AG04449 (cell line): ENCODE measurements at places on chromosomes 4 and X.

GRCh38 chrX:2967584-2967983 is 38.4 kb upstream of the ARSD start:
- DNase-seq: no peak

DNA sequence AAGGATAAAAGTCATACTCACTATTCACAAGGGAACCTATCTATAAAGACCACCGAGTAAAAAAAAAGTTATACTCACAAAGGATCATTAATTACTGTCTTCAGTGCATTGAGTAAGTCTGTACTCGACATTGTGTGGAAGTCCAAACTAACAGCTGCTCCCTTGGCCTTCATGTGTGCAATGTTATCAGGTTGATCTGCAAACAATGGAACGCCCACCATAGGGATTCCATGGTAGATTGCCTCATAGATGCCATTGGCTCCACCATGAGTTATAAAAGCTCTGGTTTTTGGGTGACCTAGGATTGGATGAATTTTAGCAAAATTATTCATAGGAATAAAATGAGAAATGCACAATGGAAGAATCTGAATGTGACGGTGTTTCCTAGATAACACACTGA is 10.6 kb downstream of the UGT2B4 start:
- DNase-seq: no peak

DNA sequence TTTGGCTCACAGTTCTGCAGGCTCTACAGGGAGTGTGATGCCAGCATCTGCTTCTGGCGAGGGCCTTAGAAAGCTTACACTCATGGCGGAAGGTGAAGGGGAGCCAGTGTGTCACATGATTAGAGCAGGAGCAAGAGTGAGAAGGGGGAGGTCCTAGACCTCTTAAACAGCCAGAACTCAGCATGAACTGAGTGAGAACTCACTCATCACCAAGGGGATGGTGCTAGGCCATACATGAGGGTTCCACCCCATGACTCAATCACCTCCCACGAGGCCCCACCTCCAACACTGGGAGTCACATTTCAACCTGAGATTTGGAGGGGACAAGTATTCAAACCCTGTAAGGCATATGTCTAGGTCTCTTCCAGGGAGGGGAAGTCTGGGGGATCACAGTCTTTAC is 33.4 kb downstream of the SPRY1 start:
- no peak for DNase-seq

- DNase-seq: no peak
These were observed 29.6 kb downstream of the KLF3 start for GRCh38 chr4:38693569-38693968.

GRCh38 chr4:16862697-16863096 is 35.7 kb downstream of the LDB2 start:
- no peak for DNase-seq

- no peak for DNase-seq
These were observed 318.6 kb downstream of the OPHN1 start for GRCh38 chrX:68114573-68115129.

DNA sequence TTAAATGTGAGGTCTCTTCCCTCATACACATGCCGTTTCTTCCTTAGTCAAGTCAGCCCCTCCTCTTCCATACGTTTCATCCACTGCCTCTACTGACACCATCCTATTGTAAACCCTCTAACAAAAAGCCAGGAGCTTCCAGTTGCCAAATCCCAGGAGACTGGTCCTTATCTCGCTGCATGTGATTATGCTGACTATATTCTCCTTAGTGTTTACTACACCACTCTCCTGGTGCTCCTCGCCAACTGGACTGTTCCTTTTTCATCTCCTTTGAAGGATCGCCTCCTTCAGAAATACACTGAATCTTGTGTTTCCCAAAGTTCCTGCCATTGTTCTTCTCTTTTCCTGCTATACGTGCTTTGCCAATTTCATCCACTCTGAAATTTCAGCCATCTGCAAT is 27.7 kb downstream of the MAML3 start:
- no peak for DNase-seq

DNA sequence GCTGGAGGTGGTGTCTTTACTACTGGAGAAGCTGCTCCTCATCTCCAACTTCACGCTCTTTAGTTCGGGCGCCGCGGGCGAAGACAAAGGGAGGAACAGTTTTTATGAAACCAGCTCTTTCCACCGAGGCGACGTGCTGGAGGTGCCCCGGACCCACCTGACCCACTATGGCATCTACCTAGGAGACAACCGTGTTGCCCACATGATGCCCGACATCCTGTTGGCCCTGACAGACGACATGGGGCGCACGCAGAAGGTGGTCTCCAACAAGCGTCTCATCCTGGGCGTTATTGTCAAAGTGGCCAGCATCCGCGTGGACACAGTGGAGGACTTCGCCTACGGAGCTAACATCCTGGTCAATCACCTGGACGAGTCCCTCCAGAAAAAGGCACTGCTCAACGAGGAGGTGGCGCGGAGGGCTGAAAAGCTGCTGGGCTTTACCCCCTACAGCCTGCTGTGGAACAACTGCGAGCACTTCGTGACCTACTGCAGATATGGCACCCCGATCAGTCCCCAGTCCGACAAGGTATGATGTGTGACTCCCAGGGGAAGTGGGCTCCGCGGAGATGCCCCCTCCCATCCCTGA is 634 bp downstream of the LRAT start:
- no peak for DNase-seq

DNA sequence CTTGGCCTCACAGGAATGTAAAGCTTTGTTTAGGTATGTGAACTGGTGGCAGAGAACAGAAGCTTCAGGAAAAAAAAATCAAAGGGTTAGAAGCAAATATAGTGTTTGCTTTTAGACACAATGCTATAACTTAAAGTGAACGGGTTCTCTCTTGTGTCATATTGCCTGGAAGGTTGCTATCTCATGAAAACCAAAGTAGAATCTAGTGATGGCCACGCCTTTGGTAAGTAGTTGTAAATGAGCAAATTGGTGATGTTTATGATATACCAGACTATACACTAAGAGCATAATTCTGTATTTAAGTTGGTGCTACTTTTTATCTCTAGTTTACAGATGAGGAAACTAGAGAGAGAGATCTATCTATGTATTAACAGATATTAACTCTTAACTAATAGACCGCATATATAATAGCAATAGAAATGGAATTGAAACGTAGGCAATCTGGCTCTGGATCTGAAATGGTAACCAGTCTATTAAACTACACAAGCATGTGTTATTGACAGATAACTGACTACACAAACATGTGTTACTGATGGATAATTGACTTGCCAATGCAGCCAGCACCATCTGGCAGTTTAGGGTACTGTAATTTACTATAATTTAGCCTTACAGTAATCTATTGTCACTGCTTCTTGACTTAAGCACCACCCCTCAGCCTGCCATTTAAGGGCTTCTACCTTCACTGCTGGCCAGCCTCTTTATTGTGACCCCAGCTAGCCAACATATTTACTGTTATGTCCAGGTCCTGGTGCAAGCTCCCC is 40.8 kb downstream of the HCCS start:
- no peak for DNase-seq

GRCh38 chr4:107834241-107834794 is 9.6 kb downstream of the SGMS2 start:
- no peak for DNase-seq

- no peak for DNase-seq
These were observed 47.8 kb upstream of the SETD7 start for GRCh38 chr4:139603576-139604410.

GRCh38 chr4:10608501-10609219 is 75.9 kb downstream of the CLNK start:
- no peak for DNase-seq

DNA sequence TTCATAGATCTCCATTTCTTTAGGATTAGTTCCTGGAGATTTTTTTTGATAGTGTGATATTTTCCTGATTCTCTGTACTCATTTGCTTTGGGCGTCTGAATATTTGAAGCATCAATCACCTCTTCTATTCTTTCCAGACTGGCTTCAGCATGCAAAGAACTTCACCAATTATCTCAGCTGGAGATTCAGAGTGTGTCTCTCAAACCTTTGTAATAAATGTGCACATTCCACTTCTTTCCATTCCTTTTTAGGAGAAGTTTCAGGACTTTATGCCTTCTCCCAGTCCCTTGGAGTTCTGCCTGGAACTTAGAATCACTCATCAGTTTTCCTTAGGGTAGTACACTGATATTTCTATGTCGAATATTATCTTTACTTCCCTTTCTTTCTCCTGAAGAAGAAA is 334.8 kb downstream of the TEX13C start:
- no peak for DNase-seq

GRCh38 chr4:40789031-40789430 is 39.3 kb downstream of the NSUN7 start:
- no peak for DNase-seq

- DNase-seq: no peak
These were observed 132.3 kb upstream of the VCX3A start for GRCh38 chrX:6667048-6667768.

- DNase-seq: no peak
These were observed 95.8 kb upstream of the GEMIN8 start for GRCh38 chrX:14125462-14125861.

GRCh38 chr4:141658309-141658708 is 21.9 kb downstream of the IL15 start:
- DNase-seq: no peak

DNA sequence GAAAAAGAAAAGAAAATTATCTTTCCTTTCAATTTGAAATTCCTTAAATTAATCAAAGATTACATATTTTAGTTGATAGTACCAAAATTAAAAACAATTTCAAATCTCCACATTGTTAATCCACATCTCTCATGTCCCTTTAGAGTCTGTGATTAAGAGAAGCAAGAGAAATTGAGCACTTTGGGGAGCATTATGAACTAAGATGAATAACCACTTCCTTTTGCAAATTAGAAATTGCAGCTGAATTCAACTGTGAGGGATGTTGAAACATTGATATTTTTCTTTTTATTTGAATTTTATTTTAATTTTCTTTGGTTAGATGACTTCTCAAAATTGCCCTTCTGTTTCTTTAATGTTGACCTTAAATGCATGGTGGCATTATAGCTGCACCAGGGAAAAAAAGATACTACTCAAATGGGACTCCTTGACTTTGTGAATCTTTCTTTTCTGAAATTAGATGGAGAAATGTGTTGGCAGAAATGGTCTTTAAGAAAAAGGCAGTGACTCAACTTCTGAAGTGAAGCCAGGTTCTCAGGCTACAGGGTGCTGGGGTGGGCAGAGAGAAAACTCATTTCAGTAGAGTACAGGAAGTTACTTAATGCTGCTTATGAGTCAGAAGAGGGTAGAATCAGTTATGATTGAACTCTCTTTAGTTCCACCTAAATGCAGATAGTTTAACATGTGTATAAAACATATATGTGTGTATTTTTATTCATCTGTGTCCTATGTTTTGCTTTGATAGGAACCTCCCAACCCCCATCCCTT is 92.0 kb upstream of the TNIP3 start:
- peak; percentile 71 for DNase-seq

DNA sequence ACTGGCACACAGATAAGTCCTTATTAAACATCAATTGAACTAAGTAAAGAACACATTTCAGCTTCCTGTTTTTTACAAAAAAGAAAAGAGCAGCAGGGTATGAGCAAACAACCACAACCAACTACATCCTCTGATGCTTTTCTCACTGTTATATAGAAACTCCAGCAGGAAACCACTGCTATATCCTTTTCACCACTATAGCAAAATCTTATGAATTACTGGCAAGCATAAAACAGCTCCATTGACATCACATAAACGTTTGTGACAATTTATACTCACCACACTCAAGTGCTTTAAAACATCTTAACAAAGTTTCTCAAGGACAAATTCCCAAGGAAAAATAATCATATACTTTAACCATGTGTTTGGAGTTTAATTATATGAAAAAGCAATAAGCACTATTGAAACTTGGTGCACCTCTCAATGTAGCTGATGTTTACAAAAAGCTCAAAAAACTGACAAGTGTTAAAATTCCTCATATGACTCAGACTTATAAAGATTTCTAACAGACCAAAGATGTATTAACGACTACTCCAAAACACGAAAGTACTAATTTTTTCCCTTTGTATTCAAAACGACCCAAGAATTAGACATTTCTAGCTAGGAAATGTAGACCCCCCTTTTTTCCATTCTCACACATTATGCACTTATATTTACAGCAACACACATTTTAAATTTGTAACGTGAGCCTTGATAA is 12.9 kb downstream of the GPRIN3 start:
- no peak for DNase-seq

- no peak for DNase-seq
These were observed 106.0 kb downstream of the LRBA start for GRCh38 chr4:150909116-150909515.

GRCh38 chr4:27692158-27692557 is 831.5 kb downstream of the STIM2 start:
- no peak for DNase-seq

GRCh38 chr4:122710434-122711308 is 21.8 kb upstream of the BBS12 start:
- DNase-seq: no peak

DNA sequence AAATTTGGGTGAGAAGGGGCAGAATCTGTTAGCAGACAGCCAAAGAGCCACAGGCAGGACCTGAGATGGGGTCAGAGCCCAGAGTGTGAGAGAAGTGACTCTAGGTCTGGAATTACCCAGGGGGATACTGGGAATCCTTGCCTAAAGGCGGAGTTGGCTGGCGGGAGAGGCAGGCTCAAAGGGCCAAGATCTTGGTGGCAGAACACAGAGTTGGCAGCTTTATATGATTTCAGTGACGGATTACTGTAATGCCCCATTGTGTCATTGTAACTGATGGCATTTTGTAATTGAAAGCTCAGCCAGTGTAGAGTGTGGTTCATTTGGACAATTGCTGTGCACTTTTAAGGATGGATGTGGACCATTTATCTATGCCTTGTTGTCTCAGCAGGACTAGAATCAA is 77.3 kb downstream of the SMIM20 start:
- no peak for DNase-seq

- DNase-seq: no peak
These were observed 406.8 kb downstream of the SLITRK2 start for GRCh38 chrX:146224442-146224841.

- no peak for DNase-seq
These were observed 506.1 kb downstream of the RPA4 start for GRCh38 chrX:97389761-97390192.

- no peak for DNase-seq
These were observed 208.2 kb upstream of the PSAPL1 start for GRCh38 chr4:7642741-7643458.

GRCh38 chr4:174709526-174709925 is 119.5 kb downstream of the GLRA3 start:
- no peak for DNase-seq

DNA sequence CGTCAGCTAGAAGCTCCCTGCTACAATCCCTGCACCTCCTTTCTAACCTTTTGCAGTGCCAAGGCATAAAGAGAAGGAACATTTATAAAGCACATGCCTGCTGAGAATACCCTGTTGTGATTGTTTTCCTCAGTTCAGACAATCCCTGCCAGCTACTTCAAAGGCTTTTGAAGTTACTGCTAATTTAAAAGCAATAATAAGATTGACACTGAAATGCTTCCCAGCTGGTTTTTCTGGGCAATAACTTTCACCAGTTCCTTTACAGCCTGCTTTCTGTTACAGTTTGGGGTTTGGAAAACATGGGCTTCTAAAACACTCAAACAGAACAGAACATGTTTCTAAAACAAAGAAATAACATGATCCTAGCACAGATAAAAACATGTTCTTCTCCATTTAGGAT is 232.3 kb upstream of the CPEB2 start:
- no peak for DNase-seq

- no peak for DNase-seq
These were observed 71.6 kb downstream of the AMOT start for GRCh38 chrX:112769034-112769433.

- no peak for DNase-seq
These were observed 56.5 kb downstream of the BMPR1B start for GRCh38 chr4:94814237-94814636.

- DNase-seq: no peak
These were observed 29.7 kb upstream of the DIPK2B start for GRCh38 chrX:45230410-45230809.

- no peak for DNase-seq
These were observed 1.1 kb upstream of the ATP11C start for GRCh38 chrX:139933904-139934303.
